ENCODE measurements at places on chromosomes 1 and 21.

- DNase-seq: no peak
Observed at GRCh38 chr1:33185541-33185940, 3.7 kb upstream of the TRIM62 start.

GRCh38 chr1:92065042-92065441 lies 10.2 kb downstream of the SETSIP start:
- DNase-seq: no peak

GRCh38 chr1:174726167-174726879 lies 273.4 kb upstream of the CACYBP start:
- no peak for DNase-seq

DNA sequence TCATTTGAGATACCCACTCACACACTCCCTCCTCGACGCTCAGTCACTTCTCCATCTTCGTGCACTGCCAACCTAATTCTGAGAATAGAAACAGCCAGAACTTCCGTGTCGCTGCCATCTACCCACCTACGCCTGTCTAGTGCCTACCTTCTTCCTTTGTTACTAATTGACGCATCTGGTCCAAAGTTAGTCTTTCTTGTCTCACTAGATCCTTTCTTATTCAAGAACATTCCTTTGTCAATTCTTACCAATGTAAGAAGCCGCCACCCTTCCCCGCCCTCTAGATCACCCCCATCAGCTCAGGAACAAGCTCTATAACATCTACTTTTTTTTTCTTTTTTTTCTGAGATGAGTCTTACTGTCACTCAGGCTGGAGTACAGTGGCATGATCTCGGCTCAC lies 3.7 kb downstream of the PADI6 start:
- DNase-seq: no peak

DNA sequence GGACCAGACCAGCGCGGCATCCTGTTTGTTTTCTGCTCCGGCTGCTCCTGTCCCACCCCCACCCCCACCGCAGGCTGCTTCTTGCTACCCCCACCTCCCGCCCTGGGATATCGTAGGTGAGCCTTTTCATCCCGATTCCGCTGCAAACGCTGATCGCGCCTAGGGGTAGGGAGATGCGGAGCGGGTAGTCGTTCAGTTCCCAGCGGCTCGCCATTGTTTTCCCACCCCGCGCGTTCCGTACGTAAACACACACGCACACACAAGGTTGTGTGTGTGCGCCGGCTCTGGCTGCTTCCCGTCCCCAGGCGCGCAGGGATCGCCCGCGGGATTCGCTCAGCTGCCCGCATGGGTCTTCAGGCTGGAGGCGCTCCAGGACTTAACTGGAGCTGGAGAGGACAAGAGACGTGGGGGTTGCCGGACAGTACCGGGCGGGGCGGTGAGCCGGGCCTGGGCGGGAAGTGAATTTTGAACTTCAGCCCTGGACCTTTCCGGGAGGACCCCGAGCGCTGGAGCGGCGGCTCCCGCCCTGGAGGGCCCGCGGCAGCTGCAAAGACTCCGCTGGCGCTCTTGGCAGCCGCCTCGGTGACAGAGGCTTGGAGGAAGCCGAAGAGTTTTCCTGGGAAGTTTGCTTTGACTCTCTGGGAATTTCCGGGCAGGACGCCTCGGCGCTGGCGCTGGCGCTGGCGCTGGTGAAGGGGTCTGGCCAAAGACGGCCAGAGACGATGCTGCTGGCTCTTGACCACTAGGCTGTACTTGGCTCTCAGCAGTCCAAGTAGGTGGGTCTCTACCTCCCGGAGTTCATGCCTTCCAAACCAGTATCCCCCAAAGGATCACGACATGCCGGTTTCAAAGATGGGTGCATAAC lies 1.6 kb downstream of the SOX13 start:
- DNase-seq: no peak

GRCh38 chr1:244448279-244449036 lies 3.3 kb downstream of the ADSS2 start:
- no peak for DNase-seq

DNA sequence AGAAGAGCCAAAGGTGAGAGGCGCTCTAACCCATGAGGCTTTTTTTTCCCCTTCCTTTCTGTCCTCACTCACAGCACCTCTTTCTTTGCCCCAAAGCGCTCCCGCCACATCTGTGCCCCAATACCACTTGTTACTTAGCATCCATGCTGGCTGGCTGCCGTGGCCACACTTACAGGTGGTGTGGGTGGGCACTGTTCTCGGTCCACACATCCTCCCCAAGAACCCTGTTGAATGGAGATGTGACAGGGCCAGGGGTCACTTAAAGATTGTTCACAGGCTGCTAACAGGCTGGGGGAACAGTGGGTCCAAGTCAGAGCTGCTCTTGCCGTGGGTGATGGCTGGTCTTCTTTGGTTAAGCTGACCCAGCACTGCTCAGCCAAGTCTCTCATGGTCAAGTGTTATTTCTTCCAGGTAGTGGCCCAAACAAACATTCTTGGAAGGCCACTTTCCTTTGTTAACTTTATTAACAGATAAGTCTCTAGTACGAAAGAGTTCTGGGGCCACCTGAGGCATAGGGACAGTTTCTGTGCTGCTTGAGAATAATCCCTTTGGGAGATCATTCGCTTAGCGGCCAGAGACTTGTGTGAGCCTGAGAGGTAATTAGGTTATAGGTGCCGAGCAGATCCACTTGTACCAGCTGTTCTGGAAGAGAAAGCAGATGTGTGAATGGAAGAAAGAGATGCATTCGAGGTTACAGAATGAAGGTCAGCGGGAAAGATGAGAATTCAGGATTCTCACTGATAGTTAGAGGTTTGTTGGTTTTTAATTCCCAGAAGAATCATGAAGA lies 62.6 kb upstream of the IRF2BP2 start:
- no peak for DNase-seq

GRCh38 chr1:219090607-219091006 lies 83.1 kb upstream of the LYPLAL1 start:
- no peak for DNase-seq
